ENCODE measurements at places on chromosomes 1 and 21. TPM values are rescaled to one million over a fixed set of nuclear protein-coding genes. Genes with fewer than 3 reads are reported as not detected.

Gene ASTN1
- total RNA-seq: 0.14 TPM

Gene RPRD2
- 12.4 TPM for total RNA-seq

Gene TTLL7
- total RNA-seq: 2.4 TPM

Gene SZRD1
- 96.0 TPM for total RNA-seq

Gene NCF2
- 86.1 TPM for total RNA-seq

Gene OR2L3
- total RNA-seq: not detected

Gene RSBN1
- 10.2 TPM for total RNA-seq

Gene EXO1
- 4.4 TPM for total RNA-seq

Gene KRTAP13-2
- total RNA-seq: not detected

Gene C2CD2
- 15.8 TPM for total RNA-seq

Gene OR14K1
- total RNA-seq: not detected

Gene CYP4Z1
- total RNA-seq: not detected

Gene NCAM2
- total RNA-seq: under 0.01 TPM

Gene CFHR3
- not detected for total RNA-seq

Gene TMEM269
- total RNA-seq: 0.04 TPM

Gene SPRR3
- not detected for total RNA-seq

GRCh38 chr1:225816643-225817538, 7.0 kb downstream of the EPHX1 start:
- DNase-seq: no peak

DNA sequence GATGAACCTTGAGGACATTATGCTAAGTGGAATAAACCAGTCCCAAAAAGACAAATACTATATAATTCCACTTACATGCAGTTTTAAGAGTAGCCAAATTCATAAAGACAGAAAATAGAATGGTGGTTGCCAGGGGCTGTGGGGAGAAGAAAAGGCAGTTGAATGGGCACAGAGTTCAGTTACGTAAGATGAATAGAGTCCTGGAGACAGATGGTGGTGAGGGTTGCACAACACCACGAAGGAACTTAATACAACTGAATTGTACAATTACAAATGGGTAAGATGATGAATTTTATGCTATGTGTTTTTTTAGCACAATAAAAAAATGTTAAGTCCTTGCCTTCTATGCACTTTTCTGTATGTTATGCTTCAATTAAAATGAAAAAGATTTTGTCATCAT, 66.6 kb downstream of the CD34 start:
- no peak for DNase-seq

GRCh38 chr1:21759818-21760217, 23.1 kb downstream of the USP48 start:
- no peak for DNase-seq

GRCh38 chr1:186303911-186304310, 71.1 kb downstream of the TPR start:
- no peak for DNase-seq

GRCh38 chr1:113531321-113531720, 141.0 kb downstream of the MAGI3 start:
- DNase-seq: no peak

DNA sequence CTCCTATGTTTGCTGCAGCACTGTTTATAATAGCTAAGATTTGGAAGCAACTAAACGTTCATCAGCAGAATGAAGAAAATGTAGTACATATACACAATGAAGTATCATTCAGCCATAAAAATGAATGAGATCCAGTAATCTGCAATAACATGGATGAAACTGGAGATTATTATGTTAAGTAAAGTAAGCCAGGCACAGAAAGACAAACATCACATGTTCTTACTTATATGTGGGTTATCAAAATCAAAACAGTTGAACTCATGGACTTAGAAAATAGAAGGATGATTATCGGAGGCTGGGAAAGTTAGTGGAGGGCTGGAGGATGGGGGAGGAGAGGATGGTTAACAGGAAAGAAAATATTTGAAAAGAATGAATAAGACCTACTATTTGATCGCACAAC, 1017.6 kb downstream of the KCNT2 start:
- no peak for DNase-seq

DNA sequence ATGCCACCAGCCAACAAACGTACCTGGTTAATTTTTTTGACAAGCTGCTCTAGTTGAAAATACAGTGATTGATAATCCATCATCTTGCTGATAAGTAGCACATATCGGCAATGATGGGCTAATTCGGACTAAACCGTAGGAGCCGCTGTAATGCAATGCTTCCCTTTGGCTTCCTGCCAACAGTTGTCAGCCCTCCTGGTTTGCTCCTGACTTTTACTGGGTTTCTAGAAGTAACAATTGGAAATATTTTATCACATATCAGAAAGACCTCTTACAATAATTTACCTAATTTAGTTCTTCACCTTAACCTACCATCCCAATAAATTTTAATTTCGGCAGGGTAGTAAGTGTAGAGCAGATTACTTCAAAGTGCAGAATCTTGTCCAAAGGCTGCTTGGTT, 148.5 kb downstream of the DHRS3 start:
- DNase-seq: no peak

DNA sequence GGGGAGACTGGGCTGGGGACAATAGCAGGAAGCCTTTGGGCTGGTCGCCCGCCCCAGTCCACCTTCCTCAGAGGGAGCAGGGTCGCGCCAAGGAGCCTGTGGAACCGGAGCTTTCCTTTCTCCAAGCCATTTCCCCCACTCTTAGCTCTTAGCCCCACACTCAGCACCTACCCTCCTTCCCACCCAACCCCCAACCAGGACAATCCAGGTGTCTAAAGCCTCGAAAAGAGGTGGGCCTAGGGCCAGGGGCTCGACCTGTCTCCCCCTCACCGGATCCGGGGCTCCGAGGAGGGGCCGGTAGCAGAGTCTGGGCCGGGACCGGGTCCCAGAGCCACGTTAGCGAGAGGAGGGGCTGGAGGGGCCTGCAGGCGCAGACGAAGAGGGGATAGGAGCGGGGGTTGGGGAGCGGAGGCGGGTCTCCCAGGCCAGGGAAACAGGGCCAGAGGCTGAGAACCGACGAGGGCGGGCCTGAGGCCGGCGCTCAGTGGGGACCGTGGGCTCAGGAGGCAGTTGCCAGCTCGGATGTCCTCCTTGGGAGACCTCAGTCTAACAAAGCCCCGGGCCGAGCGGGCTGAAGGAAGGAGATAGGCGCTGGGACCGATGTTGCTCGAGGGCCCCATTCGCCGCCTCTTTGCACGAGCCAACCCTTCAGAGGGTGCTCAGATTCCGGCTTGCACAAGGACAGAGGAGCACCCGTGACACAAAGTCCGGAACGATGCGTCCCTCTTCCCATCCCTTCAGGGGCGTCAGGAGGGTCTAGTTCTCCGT, 943 bp downstream of the SEMA6C start:
- DNase-seq: no peak

DNA sequence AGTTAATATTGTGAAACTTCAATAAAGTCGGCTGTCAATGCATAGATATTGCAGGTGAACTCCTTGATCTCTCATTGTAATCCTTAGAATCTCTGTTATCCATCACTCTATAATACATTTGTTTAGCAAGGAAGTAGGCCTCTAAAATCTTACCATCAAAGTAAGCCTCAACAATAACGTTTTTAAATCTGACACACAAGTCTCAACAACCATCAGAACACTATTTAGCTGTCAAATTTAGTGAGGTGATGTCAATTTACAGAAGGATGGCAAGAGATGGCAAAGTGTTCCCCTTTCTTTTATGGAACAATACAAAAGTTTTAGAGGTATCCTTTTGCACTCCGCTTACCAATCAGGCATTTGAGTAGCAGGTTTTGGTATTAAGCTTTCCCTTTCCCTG, 67.6 kb downstream of the RWDD3 start:
- DNase-seq: no peak

DNA sequence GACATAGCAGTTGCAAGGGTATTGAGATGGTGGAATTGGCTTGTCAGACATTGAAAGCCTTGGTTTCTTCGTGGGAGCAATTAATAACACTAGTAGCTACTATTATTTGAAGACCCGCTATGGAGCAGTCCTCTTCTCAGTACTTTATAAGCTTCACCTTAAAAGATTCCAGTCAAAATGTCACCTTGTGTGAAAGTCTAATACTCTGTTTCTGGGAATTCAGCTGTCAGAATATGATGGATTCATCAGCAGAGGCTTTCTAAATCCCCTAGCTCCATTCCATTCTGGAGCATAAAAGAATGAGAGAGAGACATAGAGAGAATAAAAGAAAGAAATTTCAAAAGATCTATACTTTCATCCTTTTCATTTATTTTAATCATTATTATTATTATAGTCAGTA, 375.9 kb upstream of the ADGRL2 start:
- DNase-seq: no peak

GRCh38 chr21:21713651-21714180, 715.5 kb downstream of the NCAM2 start:
- DNase-seq: no peak

- DNase-seq: no peak
Observed at GRCh38 chr1:2284932-2285331, 56.8 kb downstream of the SKI start.

DNA sequence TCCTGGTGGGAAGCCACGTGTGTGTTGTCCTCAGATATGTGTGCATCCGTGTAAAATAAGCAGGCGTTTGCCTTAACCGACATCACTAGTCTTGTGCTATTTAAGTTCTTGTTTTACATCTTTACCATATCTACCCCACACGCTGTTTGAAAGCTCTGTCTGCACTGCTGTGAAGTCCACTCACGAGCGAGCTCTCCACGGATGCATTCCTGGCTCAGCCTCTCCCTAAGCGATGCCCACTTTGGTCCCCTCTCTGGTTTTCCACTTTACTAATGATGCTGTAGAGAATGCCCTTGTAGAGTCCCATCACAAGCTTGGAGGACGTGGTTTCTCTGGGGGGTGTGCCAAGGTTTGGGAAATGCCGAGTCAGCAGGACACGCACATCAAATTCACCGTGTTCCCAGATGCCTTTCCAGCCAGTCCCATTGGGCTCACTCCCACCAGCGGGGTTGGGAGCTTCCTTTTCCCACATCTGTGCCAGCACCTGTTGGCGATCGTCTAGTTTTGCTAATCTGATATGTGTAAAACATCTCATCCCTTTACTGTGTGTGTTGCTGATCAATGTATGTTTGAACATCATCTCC, 43.8 kb downstream of the ACTL8 start:
- no peak for DNase-seq

- DNase-seq: peak; percentile 73
Observed at GRCh38 chr1:170162459-170163246, 16.9 kb downstream of the NTMT2 start.

- DNase-seq: no peak
Observed at GRCh38 chr21:39346206-39346605, 2.7 kb downstream of the HMGN1 start.

GRCh38 chr1:44351289-44351688, 3.8 kb downstream of the ERI3 start:
- no peak for DNase-seq

DNA sequence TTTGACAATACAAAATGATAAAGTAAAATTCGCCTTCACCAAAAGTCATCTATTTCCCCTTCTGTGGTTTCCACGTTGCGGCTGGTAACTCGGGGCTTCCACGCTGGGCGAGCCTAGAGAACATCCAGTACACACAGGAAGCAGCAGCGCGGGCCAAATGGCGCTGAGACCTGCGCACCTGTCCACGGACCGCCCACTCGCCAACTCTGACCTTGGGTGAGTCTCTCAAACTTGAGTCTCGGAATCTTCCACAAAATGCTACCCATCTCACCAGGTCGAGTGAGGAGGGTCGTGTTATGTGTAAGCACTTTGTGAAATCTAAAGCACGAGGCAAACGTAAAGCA, 820 bp upstream of the TTF2 start:
- no peak for DNase-seq

GRCh38 chr1:7136166-7136953, 351.1 kb downstream of the CAMTA1 start:
- DNase-seq: no peak

DNA sequence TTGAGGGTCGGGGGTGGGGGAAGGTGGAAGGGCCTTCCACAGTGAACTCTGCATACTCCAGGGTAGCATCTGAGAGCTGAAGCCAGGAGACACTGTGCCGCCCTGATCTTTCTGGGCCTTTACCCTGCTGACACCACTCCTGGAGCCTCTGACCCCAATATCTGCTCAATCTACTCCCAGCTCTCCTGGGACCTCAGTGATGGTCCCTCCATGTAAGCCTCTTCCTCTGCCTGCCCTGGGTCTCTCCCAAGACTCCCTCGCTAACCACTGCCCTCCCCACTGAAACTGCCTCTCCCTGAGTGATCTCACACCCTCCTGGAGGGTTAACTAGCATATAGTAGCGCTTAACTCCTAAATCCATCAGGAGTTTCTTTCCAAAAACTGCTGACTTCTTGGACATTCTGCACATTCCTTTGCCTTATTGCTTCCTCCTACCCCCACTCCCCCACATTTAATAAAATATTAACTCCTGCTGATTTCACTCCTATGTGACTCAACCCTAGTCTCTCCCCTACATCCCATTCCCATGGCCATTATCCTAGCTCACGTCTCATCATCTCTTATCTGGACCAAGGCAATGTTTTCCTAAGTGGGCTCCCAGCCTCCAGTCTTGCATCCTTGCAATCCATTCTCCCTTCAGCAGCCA, 145.6 kb downstream of the HMGB4 start:
- peak; percentile 51 for DNase-seq

DNA sequence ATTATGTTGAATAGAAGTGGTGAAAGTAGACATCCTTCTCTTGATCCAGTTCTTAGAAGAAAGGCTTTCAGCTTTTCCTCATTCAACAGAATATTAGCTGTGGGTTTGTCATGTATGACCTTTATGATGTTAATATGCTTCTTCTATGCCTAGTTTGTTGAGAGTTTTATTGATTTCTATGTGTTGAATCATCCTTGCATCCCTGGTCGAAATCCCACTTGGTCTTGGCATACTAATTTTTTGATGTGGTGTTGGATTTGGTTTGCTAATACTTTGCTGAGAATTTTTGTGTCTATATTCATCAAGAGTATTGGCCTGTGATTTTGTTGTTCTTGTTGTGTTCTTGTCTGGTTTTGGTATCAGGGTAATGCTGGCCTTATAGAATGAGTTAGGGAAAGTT, 20.9 kb downstream of the CD55 start:
- no peak for DNase-seq

DNA sequence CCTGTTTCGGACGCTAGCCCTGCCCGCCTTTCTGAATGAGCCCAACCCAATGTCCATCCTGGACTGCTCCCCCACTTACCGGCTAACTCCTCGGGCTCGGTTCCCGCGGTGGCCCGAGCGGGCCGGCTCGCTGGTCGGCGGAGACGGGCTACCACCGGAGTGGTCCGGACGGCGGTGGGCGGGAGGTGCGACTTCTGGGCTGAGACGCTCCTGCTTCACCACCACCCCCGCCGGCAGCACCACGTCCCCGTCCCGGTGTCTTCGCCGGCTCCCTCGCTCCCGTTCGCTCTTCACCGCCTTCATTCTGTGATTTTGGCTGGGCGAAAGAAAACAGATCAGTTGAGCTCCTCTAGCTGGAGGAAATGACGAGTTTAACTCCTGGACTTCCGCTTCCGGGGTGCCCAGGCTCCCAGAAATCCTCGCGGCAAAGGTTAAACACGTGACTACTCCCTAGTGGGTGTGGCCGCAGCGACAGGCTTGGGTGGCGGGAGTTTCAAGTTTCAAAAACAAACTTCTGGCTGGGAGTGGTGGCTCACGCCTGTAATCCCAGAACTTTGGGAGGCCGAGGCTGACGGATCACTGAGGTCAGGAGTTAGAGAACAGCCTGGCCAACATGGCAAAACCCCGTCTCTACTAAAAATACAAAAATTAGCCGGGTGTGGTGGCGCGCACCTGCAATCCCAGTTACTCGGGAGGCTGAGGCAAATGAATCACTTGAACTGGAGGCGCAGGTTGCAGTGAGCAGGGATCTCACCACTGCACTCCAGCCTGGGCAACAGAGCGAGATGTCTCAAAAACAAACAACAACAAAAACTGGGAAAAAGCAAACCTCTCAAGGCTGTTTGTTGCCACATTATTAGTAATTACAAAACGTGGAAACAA, at the start of gene SNIP1:
TSS of gene SNIP1 (minus strand) at position 367 of the 882 bp plus-strand sequence. CDS start at position 303, 64 bp downstream.
- DNase-seq: peak; percentile 80

GRCh38 chr1:2429780-2430591, 17.6 kb upstream of the PEX10 start:
- no peak for DNase-seq

All from kidney epithelial cell (primary cell).